Metanephros (tissue), 2 donors: ENCODE measurements at places on chromosomes 16 and 17. TPM values are rescaled to one million over a fixed set of nuclear protein-coding genes. Genes with fewer than 3 reads are reported as not detected.

The TMEM92 gene
- 0.58 TPM for total RNA-seq

The TPSAB1 gene
- 0.99 TPM for total RNA-seq

The CA7 gene
- total RNA-seq, result 0.12 TPM

The TAC4 gene
- total RNA-seq, result not detected

The SKAP1 gene
- 7.3 TPM for total RNA-seq

The GAS7 gene
- total RNA-seq, result 37.9 TPM

The ALOX12 gene
- total RNA-seq, result 0.64 TPM

The ZNF629 gene
- total RNA-seq, result 17.5 TPM

The CRHR1 gene
- 0.23 TPM for total RNA-seq

The MYH8 gene
- 1,213 TPM for total RNA-seq

The C16orf89 gene
- total RNA-seq, result 5.7 TPM

The CD300E gene
- total RNA-seq, result 1.1 TPM

The MYOCD gene
- total RNA-seq, result 4.9 TPM

The NPW gene
- 7.0 TPM for total RNA-seq

The NPIPA3 gene
- 1.1 TPM for total RNA-seq

The TMEM235 gene
- not detected for total RNA-seq

The TMIGD1 gene
- total RNA-seq, result not detected

The CTRB2 gene
- not detected for total RNA-seq

The IL21R gene
- 0.18 TPM for total RNA-seq

The PPP1R27 gene
- 5.7 TPM for total RNA-seq

The SOCS3 gene
- total RNA-seq, result 39.2 TPM

The C16orf54 gene
- total RNA-seq, result 1.4 TPM

The NHLRC4 gene
- total RNA-seq, result 18.0 TPM

The MINK1 gene
- 46.9 TPM for total RNA-seq

The KRTAP9-4 gene
- not detected for total RNA-seq

The LGALS9B gene
- not detected for total RNA-seq

The TTYH2 gene
- total RNA-seq, result 35.6 TPM

The PRAC1 gene
- total RNA-seq, result not detected

The CD300A gene
- total RNA-seq, result 5.0 TPM

The FBXW10 gene
- 0.18 TPM for total RNA-seq

The TOP2A gene
- 46.1 TPM for total RNA-seq

The CD300H gene
- not detected for total RNA-seq

The KCNJ2 gene
- total RNA-seq, result 12.1 TPM

The MPO gene
- 93.6 TPM for total RNA-seq

The CSH1 gene
- total RNA-seq, result not detected

The KRT28 gene
- total RNA-seq, result not detected

The HCRT gene
- not detected for total RNA-seq

The TAX1BP3 gene
- 77.0 TPM for total RNA-seq

The SP6 gene
- 2.3 TPM for total RNA-seq

The SPATA22 gene
- total RNA-seq, result 0.35 TPM

The RAB37 gene
- total RNA-seq, result 3.0 TPM

The CES2 gene
- 35.0 TPM for total RNA-seq

The SNAI3 gene
- total RNA-seq, result 8.2 TPM

The KRTAP9-8 gene
- not detected for total RNA-seq

The TEX19 gene
- not detected for total RNA-seq

The NLRC3 gene
- 1.9 TPM for total RNA-seq

The SLC6A2 gene
- total RNA-seq, result 1.6 TPM

The CD79B gene
- 6.8 TPM for total RNA-seq

The KLHDC4 gene
- 26.4 TPM for total RNA-seq
